ENCODE measurements at places on chromosomes 1 and 21.

DNA sequence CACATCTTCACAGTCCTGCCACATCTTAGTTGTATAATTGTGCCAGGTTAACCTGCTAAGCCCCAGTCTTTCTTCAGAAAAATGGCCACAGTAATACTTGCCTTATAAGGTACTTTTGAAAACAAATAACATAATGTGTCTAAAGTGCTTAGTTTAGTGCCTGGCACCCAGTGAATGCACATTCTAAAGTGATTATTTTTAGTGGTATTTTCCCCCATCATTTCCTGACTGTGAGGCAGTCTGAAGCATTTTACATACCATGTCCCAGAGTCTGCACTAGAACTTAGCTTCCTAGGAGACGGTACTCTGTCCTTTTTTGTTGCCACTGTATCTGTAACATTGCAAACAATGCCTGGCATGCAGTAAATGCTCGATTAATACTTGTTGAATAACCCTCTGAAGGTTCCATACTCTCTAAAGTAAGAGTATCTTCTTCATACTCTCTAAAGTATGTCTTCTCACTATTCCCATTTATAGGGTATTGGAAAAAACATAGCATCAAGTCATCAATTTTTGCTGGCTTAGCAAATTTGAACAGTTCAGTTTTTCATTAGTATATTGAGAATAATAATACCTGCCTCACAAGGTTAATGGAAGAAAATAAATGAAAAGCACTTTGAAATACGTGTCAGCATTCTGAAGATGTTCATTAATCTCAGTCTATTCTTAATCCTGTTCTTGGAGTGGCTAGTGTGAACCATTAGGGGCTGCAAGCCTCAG, 43.7 kb downstream of the FMO3 start:
- DNase-seq = no peak

DNA sequence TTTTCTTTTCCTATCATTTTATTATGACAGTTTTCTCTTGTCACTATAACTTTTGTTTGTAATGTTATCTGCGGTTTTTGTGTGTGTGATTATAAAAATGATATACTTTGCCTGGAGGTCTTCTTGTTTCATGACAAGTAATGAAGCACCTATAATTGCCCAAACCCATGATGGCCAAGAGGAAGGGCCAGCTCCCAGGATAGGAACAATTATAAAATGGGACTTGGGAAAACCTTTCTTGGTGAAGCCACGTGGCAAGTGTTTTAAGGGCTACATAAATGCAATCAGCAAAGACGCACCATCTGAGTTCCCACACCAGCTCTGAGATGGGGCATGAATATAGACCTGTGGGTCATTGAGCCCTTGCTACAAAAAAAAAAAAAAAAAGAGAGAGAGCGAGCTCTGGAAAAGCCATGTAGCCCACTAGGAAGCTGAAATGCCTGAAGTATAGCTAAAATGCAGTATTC, 462.6 kb upstream of the RUNX1 start:
- no peak for DNase-seq

DNA sequence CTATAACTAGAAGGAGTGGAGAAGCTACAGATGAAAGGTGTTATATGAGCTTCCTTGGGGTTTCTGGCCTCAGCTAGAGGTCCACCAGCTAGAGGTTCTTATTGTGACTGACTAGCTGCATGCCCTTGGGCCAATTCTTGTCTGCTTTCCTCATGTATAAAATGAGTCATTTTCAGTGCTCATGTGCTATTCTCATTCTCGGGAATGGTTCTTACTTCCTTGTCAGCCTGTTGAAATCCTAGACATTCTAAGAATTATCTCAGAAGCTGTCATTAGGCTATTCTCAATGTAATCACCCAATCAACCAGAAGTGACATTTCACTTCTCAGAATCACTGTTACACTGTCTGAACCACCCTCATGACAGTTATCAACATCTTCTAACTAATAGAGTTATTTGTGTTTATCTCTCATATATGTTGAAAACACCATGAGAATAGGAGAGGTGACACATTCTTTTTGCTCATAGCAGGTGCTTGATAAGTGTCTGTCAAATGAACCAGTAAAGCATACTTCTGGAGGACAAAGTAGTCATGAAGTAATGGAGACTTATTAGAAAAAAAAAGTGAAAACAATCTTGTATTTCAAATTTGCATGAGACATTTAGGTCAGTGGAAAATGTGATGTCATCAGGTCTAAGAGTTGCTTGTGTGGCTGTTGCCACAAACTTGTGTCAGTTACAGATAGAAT, 122.8 kb upstream of the IVNS1ABP start:
- no peak for DNase-seq

DNA sequence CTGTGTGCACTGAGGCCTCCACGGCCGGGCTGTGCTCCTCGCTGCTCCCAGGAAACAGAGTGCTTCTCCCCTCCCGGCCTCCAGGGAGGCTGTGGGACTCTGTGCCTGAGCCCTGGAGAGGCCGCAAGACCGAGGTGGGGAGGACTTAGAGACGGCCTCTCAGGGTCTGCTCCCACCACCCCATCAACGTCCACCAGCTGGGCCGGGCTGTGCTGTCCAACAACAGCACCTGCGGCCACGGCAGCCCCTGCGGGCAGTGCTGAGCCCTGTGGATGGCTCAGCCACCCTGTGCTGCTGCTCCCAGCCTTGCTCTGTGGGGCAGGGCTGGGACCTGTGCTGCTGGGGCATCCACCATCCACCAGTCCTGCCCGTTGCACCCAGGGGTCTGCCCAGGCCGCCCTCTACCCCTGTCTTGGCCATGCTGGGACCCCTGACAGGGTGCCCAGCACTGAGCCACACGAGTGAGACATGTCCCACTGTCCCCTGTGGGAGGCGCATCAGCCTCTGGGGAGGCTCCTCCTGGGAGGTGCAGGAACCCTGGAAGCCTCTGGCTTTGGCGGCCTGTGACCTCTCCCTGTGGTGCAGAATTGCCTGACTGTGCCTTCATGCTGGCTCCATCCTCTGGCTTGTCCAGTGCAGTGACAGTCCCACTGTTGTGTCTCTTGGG, 31.2 kb upstream of the LRRC3 start:
- DNase-seq = no peak

- DNase-seq = no peak
Measured at GRCh38 chr21:33949516-33950430, 34.2 kb upstream of the ATP5PO start.

- no peak for DNase-seq
Measured at GRCh38 chr1:211920141-211920572, 89.6 kb upstream of the LPGAT1 start.

GRCh38 chr21:46253610-46254124, 25.1 kb upstream of the LSS start:
- DNase-seq = no peak

DNA sequence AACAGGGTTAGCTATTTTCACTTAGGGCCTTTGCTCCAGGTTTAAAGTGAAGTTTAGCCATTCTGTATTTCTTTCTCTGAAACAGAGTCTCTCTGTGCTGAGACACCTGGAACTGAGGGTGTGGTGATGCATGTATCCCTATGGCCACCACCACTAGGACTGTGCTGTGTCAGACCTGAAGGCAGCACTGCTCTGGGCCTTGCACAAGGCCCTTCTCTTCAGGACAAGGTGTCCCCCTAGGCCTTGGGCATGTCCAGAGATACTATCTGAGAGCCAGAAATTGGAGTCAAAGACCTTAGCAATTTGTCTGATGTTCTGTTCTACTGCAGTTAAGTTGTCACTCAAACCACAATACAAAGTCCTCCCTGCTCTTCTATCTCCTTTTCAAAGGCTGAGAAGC, 1649.2 kb downstream of the AMY1C start:
- no peak for DNase-seq

GRCh38 chr1:100613817-100614559, 76.0 kb downstream of the GPR88 start:
- no peak for DNase-seq

DNA sequence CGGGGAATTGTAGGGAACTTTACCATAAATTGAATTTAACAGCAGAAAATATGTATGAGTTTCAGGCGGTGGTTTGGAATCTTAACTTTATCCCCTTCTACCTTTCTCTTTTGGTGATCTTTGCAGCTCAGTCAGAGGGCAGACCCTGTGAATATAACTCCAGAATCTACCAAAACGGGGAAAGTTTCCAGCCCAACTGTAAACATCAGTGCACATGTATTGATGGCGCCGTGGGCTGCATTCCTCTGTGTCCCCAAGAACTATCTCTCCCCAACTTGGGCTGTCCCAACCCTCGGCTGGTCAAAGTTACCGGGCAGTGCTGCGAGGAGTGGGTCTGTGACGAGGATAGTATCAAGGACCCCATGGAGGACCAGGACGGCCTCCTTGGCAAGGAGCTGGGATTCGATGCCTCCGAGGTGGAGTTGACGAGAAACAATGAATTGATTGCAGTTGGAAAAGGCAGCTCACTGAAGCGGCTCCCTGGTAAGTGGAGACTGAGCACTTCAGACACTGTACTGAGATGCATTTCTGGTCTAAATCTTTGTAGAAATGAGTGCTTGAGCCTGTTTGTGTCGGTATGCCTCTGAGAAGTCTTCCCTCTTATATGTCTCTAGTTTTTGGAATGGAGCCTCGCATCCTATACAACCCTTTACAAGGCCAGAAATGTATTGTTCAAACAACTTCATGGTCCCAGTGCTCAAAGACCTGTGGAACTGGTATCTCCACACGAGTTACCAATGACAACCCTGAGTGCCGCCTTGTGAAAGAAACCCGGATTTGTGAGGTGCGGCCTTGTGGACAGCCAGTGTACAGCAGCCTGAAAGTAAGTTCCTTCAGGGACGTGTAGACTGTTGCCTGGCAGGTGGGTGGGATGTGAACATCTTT, 1.5 kb downstream of the CCN1 start:
- DNase-seq = no peak

GRCh38 chr1:94530373-94530878, 11.1 kb downstream of the F3 start:
- no peak for DNase-seq

GRCh38 chr1:1406821-1407635, at the start of gene MRPL20:
TSS of gene MRPL20 (minus strand) at chr1:1407293. CDS start at chr1:1407217, 76 bp downstream.
- DNase-seq = peak; percentile 93

DNA sequence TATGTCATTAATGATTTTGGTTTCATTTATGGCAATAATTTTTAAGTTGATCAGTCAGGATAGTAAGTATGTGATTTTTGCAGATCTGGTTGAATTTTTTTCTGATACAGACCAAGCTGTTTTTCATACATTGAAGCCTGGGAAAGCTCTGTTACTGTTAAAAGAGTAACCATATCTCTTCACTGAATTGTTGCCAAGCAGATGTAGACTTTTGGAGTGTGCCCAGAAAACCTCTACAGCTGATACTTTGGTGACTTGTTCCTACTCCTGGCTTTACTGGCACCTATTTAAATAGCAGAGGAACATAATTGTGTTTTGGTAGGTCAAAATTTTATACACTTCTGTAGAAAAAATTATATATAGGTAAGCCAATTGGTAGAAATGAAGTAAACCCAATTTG, 49.4 kb downstream of the NFIA start:
- DNase-seq = no peak

DNA sequence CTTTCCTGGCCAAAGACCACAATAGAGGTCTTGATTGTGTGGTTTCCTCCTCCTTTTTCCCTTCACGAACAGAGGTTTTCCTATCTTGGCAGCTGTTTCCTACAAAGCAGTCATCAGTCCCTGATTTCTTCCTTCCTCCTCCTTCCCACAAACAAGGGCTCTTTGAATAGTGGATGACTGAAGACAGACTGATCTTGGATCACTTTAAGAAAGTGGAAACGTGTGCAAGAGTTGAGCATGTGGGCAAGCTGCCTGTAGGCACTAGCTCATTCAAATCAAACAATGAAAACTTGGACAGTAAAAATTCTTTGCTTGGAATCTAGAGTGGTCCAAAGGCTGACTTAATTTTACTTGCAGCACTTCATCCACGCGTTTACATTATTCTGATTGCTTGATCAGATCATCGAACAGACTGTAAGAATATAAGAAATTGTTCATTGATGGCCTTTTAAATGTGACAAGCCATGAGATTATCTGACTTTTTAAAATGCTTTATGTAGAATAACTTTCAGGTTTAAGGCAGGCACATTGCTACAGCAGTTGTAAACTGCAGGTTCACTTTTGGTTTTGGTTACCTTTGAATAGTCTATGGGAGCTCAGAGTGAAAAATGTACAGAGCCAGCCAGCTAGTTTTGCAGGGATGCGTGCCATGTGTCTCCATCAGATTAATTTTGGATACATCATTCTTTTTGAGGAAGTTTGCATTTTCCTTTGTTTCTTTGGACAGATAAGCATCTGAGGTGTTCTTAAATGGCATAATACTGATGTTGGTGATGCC, 34.4 kb downstream of the ADGRL2 start:
- DNase-seq = no peak

DNA sequence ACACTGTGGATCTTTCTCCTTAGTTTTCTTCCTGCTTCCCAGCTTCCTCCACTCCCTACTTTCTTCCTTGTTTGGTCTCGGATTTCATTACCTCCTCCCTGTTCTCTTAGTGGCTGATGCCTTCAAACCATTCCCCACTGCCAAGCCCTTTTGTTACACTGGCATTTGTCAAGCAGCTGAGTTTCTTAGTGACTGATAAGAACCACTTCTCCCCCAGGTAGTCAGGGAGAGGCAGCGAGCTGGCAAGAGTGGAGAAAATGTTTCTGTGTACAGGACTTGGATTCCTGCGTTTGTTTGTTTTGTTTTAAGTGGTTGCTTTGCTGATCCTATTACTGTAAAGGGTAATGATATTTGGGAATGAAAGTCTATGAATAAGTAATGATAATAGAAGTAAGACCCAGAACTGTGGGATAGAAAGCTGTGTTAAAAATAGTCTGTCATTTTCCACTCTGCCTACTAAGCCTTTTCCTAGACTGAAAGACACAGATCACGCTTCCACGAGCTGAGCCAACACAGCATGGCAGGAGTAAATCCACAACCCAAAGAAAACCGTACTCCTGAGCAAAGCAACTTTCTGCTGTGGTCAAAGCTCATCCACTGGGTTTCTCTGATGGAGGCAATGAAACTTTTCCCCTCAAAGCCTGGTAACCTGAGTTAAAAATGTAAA, 10.1 kb upstream of the SERTAD4 start:
- no peak for DNase-seq

GRCh38 chr21:42929969-42930368, 4.5 kb upstream of the ERVH48-1 start:
- DNase-seq = no peak
